ENCODE measurements at places on chromosomes 4 and X. TPM values are rescaled to one million over a fixed set of nuclear protein-coding genes. Genes with fewer than 3 reads are reported as not detected.

- H3K36me3 ChIP-seq = no peaks in the 10 kb centered on the region
- no peaks in the 10 kb centered on the region for H3K4me1 ChIP-seq
- H3K27ac ChIP-seq = no peak overlapping the region
- no peaks in the 10 kb centered on the region for H3K27me3 ChIP-seq
Measured at GRCh38 chr4:83865417-83866150, 329.7 kb downstream of the GPAT3 start.

- H3K27me3 ChIP-seq = no peaks in the 10 kb centered on the region
- H3K36me3 ChIP-seq = no peaks in the 10 kb centered on the region
- H3K4me1 ChIP-seq = no peaks in the 10 kb centered on the region
Measured at GRCh38 chrX:15167826-15168225, 102.1 kb downstream of the ASB9 start.

PAGE2B gene
- total RNA-seq = 2.0 TPM

- no peaks in the 10 kb centered on the region for H3K36me3 ChIP-seq
- no peak overlapping the region for H3K4me3 ChIP-seq
- H3K27me3 ChIP-seq = no peaks in the 10 kb centered on the region
Measured at GRCh38 chrX:74523870-74524735, 90.3 kb downstream of the RLIM start.

PRSS12 gene
- 79.7 TPM for total RNA-seq

DNA sequence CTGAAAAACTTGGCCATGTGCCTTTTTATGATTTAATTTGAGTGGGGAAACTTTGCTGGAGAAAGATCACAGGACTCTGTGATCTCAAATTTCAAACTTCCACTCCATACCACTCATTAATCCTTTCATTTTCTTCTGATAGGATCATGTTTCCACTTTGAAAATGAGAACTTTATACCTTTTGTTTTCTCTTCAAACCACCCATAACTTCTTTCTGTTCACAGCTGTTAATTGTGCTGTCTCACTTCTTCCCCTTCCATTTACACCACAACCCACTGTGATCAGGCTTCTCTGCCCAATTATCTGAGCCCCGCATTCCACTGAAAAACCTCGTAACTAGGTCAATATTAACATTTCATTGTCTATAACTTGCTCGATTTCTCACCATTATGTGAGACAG lies 47.0 kb upstream of the ARSJ start:
- no peak overlapping the region for H3K4me3 ChIP-seq
- no peaks in the 10 kb centered on the region for H3K36me3 ChIP-seq
- DNase-seq = no peak
- H3K27me3 ChIP-seq = no peaks in the 10 kb centered on the region
- H3K4me1 ChIP-seq = no peaks in the 10 kb centered on the region

- no peaks in the 10 kb centered on the region for H3K36me3 ChIP-seq
- no peaks in the 10 kb centered on the region for H3K27me3 ChIP-seq
- DNase-seq = no peak
- no peaks in the 10 kb centered on the region for H3K4me1 ChIP-seq
- H3K27ac ChIP-seq = no peak overlapping the region
- H3K4me3 ChIP-seq = no peak overlapping the region
Measured at GRCh38 chr4:184143770-184144564, 73.7 kb downstream of the ENPP6 start.
